ENCODE measurements at places on chromosomes 2 and 18. TPM values are rescaled to one million over a fixed set of nuclear protein-coding genes. Genes with fewer than 3 reads are reported as not detected.

- no peak for DNase-seq
- no peak overlapping the region for H3K4me3 ChIP-seq
- no peaks in the 10 kb centered on the region for H3K4me1 ChIP-seq
These were observed 14.4 kb downstream of the NLRC4 start for GRCh38 chr2:32250290-32250689.

DNA sequence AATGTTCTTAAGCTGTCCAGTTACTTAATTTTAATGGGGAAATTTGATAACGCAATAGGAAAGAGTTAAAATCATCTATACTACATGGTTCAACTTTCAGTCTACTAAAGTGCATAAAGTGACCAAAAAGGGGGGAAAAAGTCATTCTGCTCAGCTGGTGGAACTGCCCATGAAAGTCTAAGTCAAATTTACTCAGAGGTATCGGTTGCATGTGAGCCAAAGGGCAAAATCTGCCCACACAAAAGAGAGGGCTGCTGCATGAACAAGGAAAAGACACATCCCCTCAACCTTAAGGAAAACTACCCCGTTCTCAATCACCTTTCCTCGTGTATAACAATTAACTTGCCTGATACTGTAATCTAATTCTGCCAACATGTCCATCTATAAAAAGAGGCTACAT is 126.1 kb downstream of the TCF4 start:
- peaks cover 5% of the 10 kb centered on the region for H3K27me3 ChIP-seq
- no peaks in the 10 kb centered on the region for H3K4me1 ChIP-seq
- no peaks in the 10 kb centered on the region for H3K36me3 ChIP-seq
- no peak overlapping the region for H3K27ac ChIP-seq
- DNase-seq, result no peak

Gene NAPG
- 37.9 TPM for total RNA-seq

Gene MPPE1
- total RNA-seq, result 43.5 TPM

DNA sequence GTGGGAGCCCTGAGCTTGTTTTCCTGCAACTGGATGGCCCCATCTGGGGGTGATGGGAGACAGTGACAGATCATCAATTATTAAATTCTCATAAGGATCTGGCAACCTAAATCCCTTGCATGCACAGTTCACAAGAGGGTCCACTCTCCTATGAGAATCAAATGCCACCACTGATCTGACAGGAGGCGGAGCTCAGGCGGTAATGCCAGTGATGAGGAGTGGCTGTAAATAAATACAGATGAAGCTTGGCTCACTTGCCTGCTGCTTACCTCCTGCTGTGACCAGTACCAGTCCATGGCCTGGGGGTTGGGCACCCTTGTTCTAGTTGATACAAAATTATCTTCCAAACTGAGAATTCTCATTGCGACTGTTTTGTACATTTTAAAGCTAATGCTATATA is 258.6 kb downstream of the CTNNA2 start:
- H3K27ac ChIP-seq, result no peak overlapping the region
- H3K4me3 ChIP-seq, result no peak overlapping the region
- H3K4me1 ChIP-seq, result no peaks in the 10 kb centered on the region
- DNase-seq, result no peak

Gene SLC14A1
- total RNA-seq, result 6.0 TPM

DNA sequence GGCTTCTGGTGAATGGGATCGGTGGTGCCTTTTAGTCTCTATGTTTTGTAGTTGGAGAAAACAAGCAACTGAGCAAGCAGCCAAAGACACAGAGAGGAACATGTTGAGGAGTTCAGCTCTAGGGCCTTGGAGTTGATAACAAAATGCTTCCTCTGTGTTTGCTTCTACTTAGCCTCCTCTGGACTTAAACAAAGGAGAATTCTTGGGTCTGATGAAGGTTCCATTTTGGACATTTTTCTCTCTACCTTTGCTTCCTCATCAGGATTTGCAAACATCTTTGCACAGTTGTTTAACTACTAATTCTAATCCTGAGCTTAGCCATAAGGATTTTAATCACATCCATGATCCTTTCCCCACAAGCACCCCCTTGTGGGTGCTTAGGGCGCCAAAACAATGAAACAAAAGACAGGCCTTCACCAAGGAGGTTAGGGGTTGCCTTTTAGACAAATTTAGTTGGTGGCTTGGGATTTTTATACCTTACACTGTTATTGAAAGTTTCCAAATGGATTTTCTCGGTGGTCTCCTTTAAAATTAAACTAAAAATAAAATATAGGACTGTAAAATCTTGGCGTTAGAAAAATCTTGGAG is 148.5 kb upstream of the SATB2 start:
- no peaks in the 10 kb centered on the region for H3K4me1 ChIP-seq
- H3K36me3 ChIP-seq, result no peaks in the 10 kb centered on the region
- DNase-seq, result no peak
- H3K27me3 ChIP-seq, result peaks cover 2% of the 10 kb centered on the region
- H3K4me3 ChIP-seq, result no peak overlapping the region

Data from activated T-cell treated with anti-CD3 and anti-CD28 coated beads, Interleukin-2, amount 50 U/mL, for 72 hours (primary cell).